ENCODE measurements at places on chromosomes 2 and 18. TPM values are rescaled to one million over a fixed set of nuclear protein-coding genes. Genes with fewer than 3 reads are reported as not detected.

GPR45 gene
- total RNA-seq = not detected

DLX2 gene
- total RNA-seq = not detected

SMYD5 gene
- 11.1 TPM for total RNA-seq

DNA sequence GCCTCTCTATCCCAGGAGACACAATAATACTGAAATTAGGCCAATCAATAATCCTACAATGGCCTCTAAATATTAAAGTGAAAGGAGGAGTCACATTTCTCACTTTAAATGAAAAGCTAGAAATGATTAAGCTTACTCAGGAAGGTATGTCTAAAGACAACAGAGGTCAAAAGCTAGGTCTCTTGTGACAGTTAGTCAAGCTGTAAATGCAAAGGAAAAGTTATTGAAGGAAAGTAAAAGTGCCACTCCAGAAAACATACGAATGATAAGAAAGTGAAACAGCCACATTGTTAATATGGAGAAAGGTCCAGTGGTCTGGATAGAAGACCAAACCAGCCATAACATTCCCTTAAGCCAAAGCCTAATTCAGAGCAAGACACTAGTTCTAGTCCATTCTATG is 9.5 kb downstream of the SESTD1 start:
- no peak for DNase-seq

DNA sequence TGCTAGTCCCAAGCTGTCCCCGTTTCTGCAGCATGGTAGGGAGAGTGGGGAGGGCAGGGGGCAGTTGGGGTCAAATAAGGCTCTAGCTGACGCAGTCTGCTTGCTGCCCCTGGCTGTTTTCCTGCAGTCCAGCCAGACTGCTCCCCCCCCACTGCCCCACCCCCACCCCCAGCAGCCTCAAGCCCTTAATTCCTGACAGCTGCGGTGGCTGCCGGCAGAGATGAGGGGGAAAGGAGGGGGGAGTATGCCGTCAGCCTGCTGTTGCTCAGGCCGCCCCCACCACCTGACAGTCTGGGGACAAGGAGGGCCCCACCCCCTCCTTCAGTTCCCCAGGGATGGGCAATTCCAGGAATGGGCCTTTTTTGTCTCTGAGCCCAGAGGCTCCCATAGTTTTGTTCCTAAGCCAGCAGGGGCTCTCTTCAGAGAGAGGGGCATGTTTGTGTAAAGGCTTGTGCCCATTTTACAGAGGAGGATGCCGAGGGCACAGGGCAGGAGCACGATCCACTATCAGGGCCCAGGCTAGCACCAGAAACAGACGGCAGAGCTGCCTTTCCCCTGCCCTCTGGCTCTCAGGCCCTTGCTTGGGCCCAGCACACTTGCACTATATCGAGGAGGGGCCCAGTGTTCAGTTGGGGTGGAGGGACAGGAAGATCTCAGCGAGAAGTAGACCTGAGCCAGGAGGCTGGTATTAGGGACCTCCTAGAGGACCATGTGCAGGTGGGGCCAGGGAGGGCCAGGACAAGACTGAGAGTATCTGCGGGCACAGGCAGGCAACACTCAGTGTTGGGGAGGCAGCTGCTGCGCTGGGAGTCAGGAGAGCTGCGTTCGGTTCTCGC is 1.5 kb upstream of the WNT10A start:
- DNase-seq = no peak

DNA sequence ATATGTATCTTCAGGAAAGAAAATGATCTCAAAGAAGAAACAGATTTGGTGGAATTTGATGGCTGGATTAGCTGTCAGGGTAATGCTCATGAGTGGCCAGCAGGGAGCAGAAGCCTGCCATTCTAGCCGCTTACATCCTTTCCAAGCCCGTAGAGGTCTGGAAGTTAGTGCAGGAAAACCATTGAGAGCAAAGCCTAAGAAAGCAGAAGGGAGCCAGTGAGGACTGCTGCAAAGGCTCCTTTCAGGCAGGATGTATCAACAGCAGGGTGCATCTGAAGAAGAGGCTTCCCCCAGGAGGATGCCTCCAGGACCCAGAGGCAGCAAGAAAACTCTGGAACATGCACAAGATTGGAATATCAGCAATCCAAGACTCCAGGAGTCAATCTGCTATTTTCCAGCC is 22.9 kb upstream of the LBH start:
- peak; percentile 61 for DNase-seq

GRCh38 chr2:126736133-126736874 is 80.3 kb downstream of the GYPC start:
- DNase-seq = no peak

Data from bronchial epithelial cell (primary cell).